ENCODE measurements at places on chromosomes 2 and 18.
A peak's percentile ranks its signal among the peaks of the same experiment; 100 is the strongest.

DNA sequence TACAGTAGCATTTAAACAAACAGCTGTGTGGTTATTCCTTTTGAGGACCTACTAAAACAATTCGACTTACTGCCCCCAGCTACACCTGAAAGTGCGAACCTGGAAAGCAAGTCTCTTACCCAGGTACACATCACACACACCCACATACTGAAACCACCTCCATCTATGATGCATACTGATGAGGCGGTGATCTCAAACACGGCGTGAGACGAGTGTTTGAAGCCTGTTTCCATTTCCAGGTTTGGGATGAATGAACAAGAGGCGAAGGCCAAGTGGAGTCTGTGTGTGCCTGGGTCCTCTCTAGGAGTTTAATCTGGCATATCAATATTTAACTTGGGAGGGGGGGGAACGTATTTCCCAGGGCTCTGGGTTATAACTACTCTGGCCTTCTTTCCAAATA, 1.6 kb downstream of the TMEM185B start:
- DNase-seq: no peak

GRCh38 chr2:28004086-28004485, 113.6 kb downstream of the BABAM2 start:
- DNase-seq: peak; percentile 28

GRCh38 chr2:159193791-159194190, 92.7 kb downstream of the WDSUB1 start:
- DNase-seq: no peak

- no peak for DNase-seq
These were observed 6.9 kb downstream of the SNORC start for GRCh38 chr2:232876978-232877441.

GRCh38 chr2:152238016-152238415, 62.5 kb upstream of the STAM2 start:
- DNase-seq: no peak

All from activated CD4-positive, alpha-beta T cell treated with anti-CD3 and anti-CD28 coated beads for 4 hours (primary cell).